NCI-H1417 (cell line): ENCODE measurements at places on chromosomes 16 and 17.
A peak's percentile ranks its signal among the peaks of the same experiment; 100 is the strongest.

- DNase-seq, result peak; percentile 31
These were observed 59.8 kb downstream of the TIMM22 start for GRCh38 chr17:1056761-1057160.

DNA sequence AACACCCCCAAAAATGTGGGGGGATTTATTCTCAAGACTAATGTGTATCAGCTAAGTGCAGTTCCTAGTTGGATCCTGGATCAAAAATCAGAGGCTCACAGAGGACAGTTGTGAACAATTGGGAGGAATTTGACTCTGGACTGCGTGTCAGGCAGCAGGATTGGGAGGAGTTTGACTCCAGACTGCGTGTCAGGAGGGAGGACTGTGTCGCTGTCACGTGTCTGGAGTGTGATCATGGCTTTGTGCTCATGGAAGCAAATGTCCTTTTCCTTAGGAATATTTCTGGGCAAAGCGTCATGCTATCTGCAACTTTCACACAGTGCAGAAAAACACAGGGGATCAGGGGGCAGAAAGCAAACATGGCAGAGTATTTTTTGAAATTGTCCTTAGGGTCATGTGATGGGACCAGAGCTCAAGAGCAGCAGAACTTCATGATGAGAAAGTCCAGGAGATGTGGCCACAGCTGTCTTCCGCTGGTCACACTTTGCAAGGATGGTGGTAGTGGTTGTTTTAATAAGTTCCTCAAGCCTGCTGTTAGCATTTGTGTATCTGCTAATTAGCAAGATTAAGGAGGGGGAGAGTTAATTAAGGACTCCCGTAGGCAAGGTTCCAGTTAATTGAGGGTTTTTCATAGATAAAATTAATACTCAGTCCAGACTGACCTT lies 122.0 kb upstream of the CHMP6 start:
- no peak for DNase-seq

DNA sequence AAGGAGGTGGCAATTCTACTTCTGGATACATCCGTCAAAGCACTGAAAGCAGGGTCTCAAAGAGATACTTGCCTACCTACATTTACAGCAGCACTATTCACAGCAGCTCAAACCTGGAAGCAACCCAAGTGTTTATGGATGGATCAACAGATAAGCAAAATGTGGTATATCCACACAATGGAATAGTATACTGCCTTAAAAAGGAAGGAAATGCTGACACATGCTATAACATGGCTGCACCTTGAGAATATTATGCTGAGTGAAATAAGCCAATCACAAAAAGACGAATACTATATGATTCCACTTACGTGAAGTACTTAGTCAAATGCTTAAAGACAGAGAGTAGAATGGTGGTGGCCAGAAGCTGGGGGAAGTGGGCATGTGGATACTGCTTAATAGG lies 336.2 kb downstream of the SLC39A11 start:
- DNase-seq, result no peak

DNA sequence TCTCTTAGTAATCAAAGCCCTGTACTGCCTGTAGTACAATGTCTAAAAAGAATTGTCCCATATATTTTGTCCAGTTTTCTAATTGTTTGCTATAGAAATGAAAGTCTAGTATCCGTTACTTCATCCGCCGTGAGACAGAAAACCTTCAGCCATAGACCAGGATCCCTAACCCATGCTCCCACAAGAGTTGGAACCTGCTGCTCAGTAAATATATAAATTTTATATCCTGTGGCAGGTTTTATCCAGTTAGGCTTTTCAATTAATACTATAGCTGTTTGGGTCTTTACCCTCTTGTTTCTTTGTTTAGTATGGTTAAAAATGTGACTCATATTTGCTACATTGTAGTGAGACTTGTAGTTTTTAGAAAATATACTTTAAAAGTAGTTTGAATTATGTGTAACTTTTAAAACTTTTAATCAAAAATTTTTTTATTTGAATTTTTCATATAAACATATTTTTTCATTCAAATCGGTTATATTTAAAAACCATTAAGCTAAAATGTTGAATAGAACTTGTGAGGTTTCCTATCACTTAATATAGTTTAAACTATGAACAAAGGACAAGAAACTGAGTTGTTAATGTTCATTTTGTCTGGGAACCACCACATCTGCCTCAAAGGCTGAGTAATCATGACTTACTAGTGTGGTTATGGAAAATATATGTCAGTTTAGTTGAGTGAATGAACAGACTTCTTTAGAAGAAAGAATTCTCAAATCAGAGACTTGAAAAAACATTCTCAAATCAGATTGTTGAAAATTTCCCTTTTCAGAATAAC lies 54.8 kb downstream of the VMP1 start:
- no peak for DNase-seq

- DNase-seq, result peak; percentile 73
These were observed 4.3 kb upstream of the APRT start for GRCh38 chr16:88815901-88816589.
